ENCODE measurements at places on chromosomes 3 and 15. TPM values are rescaled to one million over a fixed set of nuclear protein-coding genes. Genes with fewer than 3 reads are reported as not detected.

GRCh38 chr3:171838218-171838720, 4.9 kb upstream of the TMEM212 start:
- DNase-seq, result no peak
- no peaks in the 10 kb centered on the region for H3K36me3 ChIP-seq
- no peaks in the 10 kb centered on the region for H3K4me1 ChIP-seq
- no peaks in the 10 kb centered on the region for H3K27me3 ChIP-seq
- peak overlapping the region; percentile 53 for H3K27ac ChIP-seq

DNA sequence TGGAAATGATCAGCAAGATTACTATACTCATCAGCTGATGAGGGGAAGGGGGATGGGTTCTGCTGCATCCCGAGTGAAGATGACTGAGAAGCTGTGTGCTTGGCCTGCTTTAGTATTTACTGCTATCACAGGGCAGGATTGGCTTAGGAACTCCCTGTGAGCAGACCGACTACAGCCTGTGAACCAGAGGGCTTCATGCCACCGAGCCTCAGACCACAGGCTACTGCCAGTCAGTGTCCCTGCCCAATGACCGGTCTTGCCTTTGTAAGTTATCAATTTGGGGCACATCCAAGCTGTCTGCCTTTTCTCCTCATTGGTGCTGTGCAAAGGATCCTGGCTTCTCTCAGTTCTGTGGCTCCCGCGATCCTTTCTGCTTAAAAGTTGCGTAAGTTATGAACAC, 71.5 kb downstream of the PDCD6IP start:
- no peaks in the 10 kb centered on the region for H3K4me1 ChIP-seq
- H3K36me3 ChIP-seq, result peaks cover 9% of the 10 kb centered on the region
- DNase-seq, result no peak
- no peaks in the 10 kb centered on the region for H3K27me3 ChIP-seq
- no peak overlapping the region for H3K27ac ChIP-seq
- no peak overlapping the region for H3K4me3 ChIP-seq

DNA sequence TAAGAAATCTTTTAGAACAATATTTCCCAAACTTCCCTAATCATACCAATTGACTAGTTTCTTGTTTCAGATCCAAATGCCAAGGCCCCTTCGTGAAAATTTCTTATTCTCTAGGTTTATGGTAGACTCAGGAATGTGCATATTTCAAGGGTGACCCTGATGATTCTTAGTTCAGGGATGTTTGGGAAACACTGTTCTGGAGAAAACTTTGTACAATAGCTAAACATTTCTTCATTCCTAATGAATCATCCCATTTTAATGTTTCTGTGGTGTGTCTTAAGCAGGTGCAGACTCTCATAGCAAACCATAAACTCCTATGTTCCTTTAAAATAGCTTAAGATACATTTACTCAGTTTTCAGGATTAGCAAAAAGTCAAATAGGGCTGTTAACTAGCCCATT, 314.5 kb downstream of the TIGIT start:
- no peaks in the 10 kb centered on the region for H3K36me3 ChIP-seq
- no peak overlapping the region for H3K27ac ChIP-seq
- H3K4me3 ChIP-seq, result no peak overlapping the region
- no peaks in the 10 kb centered on the region for H3K27me3 ChIP-seq

The CCR5 gene
- total RNA-seq, result 3.6 TPM

GRCh38 chr3:189337673-189338091, 165.9 kb downstream of the TPRG1 start:
- H3K36me3 ChIP-seq, result no peaks in the 10 kb centered on the region
- no peak overlapping the region for H3K4me3 ChIP-seq
- H3K27ac ChIP-seq, result no peak overlapping the region
- peaks cover 7% of the 10 kb centered on the region for H3K4me1 ChIP-seq

The SPATA16 gene
- total RNA-seq, result not detected

GRCh38 chr3:35492841-35493240, 146.5 kb upstream of the ARPP21 start:
- H3K4me1 ChIP-seq, result peaks cover 5% of the 10 kb centered on the region
- H3K27ac ChIP-seq, result no peak overlapping the region
- no peak overlapping the region for H3K4me3 ChIP-seq
- no peak for DNase-seq

GRCh38 chr15:32967521-32967920, 227.0 kb downstream of the FMN1 start:
- no peaks in the 10 kb centered on the region for H3K36me3 ChIP-seq
- H3K4me1 ChIP-seq, result no peaks in the 10 kb centered on the region
- no peak overlapping the region for H3K27ac ChIP-seq
- DNase-seq, result no peak
- no peak overlapping the region for H3K4me3 ChIP-seq
- H3K27me3 ChIP-seq, result no peaks in the 10 kb centered on the region

GRCh38 chr3:85050821-85051220, 92.0 kb downstream of the CADM2 start:
- no peaks in the 10 kb centered on the region for H3K27me3 ChIP-seq
- H3K27ac ChIP-seq, result no peak overlapping the region
- H3K36me3 ChIP-seq, result no peaks in the 10 kb centered on the region
- DNase-seq, result no peak
- no peaks in the 10 kb centered on the region for H3K4me1 ChIP-seq

DNA sequence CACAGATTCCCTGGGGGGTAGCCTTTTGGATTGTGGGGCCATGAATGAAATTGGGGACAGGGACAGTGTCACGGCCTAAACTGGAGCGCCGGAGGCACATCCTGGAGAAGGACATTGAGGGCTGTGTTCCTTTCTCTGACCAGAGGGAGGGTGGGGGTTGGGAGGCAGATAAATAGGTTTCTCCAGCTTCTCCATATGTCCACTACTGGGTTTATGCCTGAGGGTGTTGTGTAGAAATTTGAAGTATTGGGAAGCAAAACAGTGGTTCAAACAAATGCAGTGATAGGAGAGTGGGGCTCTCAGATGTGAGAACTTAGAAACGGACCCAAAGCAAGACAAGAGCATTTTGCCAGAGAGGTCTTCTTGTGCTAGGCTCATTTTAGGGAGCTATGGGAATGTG, 34.3 kb downstream of the TRIM71 start:
- DNase-seq, result no peak
- no peaks in the 10 kb centered on the region for H3K27me3 ChIP-seq
- H3K36me3 ChIP-seq, result no peaks in the 10 kb centered on the region
- no peak overlapping the region for H3K4me3 ChIP-seq
- H3K4me1 ChIP-seq, result no peaks in the 10 kb centered on the region
- no peak overlapping the region for H3K27ac ChIP-seq

DNA sequence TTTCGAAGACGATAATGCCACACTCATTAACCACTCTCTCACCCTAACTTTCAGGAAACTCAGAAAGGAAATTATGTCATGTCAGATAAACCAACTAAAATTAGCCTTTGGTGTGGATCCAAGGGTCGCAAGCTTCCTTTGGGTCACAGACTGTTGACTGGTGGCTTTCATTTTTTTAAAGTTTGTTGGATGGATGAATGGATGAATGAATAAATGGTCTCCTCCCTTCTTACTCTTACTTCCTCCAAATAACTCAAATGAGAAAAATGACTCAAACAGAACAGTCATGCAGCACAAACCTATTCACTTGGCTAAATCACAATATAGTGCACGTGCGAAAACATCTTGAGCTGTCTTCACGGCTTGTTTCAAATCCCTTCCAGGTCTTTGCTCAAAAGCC, 82.9 kb upstream of the HACD2 start:
- DNase-seq, result no peak
- H3K27ac ChIP-seq, result peak overlapping the region; percentile 94

The SENP8 gene
- total RNA-seq, result 0.78 TPM

- H3K36me3 ChIP-seq, result no peaks in the 10 kb centered on the region
- H3K4me1 ChIP-seq, result no peaks in the 10 kb centered on the region
- H3K27me3 ChIP-seq, result no peaks in the 10 kb centered on the region
- no peak for DNase-seq
Measured at GRCh38 chr3:109642025-109642424, 304.7 kb upstream of the DPPA4 start.

DNA sequence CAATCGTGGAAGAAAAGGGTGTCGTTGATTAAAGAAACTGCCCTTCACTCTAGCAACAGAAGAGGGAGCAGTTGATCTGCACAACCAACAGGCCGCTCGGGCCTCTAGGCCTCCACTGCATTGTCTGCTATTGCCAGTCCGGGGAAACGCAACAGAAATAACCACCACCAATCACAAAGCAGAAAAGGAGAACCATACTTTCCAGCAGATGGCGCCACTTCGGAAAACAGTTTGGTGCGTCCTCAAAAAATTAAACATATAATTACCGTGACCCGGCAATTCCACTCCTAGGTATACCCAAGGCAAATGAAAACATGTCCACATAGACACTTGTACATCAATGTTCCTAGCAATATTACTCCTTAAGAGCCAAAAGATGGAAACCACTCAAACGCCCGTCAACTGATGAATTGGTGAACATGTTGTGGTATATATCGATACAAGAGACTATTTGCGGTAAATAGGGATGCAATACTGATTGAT, 154.1 kb downstream of the TJP1 start:
- H3K27ac ChIP-seq, result no peak overlapping the region
- H3K4me3 ChIP-seq, result no peak overlapping the region
- no peak for DNase-seq

DNA sequence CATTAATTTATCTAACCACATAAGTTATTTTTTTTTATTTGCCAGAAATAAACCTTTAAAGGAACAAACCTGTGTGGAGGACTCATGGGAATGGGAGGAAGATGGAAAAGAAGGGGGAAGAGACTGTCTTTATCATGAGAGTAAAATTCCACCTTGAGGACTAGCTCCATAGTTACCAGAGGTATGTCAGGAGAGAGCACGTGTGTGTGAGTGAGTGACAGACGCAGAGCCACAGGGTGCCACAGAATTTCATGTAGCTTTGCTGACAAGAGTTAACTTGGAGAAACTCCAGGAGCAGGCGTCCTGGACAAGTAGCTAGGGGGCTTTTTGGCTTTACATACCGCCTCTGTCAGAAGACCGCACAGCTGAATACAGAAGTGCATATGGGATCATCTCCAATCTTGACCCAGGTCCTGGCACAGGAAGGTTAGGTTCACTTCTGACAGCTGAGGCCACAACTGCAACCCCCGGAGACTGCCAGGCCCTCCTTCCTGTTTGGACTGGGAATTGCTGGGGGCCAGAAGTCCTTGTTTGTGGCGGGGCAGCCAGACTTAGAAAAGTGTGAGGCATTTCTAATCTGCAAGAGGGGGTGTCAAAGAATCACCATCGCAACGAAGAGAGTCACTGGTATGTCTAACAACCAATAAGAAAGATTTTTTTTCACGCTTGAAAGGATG, 197.8 kb upstream of the TPM1 start:
- peaks cover 3% of the 10 kb centered on the region for H3K4me1 ChIP-seq
- no peak overlapping the region for H3K4me3 ChIP-seq
- H3K27me3 ChIP-seq, result no peaks in the 10 kb centered on the region
- DNase-seq, result no peak

The SLC22A14 gene
- total RNA-seq, result not detected

All from thoracic aorta (tissue), 2 donors.